ENCODE measurements at places on chromosomes 5 and 9.

- DNase-seq = no peak
Measured at GRCh38 chr9:18721267-18721994, 247.5 kb downstream of the ADAMTSL1 start.

- no peak for DNase-seq
Measured at GRCh38 chr5:145936401-145937131, at the start of gene SH3RF2. TSS of gene SH3RF2 (plus strand) at chr5:145936578. CDS start at chr5:145937929, 1,351 bp downstream.

DNA sequence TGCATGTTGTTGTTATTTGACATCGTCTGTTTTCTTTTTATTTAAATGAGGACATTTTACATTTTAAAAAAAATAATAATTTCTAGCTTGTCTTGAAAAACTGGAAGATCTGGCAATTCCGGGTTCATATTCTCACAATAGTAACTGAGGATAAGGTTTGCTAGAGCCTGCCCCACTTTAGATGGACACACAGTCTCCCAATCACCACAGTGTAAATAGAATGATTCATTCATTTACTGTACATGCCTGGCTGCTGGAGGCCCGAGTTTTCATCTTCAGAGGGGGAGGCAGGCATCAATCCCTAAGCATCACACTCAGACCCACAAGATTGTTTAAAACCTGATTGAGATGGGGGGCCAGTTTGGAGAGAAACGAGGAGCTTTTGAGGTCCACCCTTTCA, 2039.7 kb upstream of the WWC1 start:
- DNase-seq = no peak

- DNase-seq = no peak
Measured at GRCh38 chr5:77851176-77852067, 75.3 kb upstream of the TBCA start.

Data from activated CD8-positive, alpha-beta memory T cell treated with anti-CD3 and anti-CD28 coated beads for 1 hour (primary cell).